Stimulated activated CD8-positive, alpha-beta memory T cell treated with anti-CD3 and anti-CD28 coated beads, Interleukin-4, amount 100 ng/mL, for 4 hours (primary cell): ENCODE measurements at places on chromosomes 7 and 10.

- DNase-seq, result no peak
These were observed 938 bp upstream of the CADPS2 start for GRCh38 chr7:122887198-122887597.

DNA sequence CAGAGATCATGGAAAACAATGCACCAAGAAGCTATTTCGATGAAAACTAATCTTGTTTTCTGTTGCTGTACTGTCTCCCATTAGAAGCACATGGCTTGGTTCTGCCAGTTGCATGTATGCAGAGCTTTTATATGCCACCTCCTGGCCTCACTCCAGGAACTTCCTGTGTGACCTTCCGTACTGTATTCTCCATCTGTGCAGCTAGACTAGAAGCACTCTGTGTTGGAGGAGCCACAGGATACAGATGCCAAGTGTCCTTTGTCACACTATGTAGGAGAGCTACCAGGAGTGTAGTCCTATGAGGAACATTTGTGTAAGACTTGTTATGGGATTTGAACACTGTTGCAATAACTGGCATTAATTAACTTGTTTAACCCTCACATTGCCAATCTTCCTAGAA, 503.5 kb upstream of the TPK1 start:
- no peak for DNase-seq

GRCh38 chr10:5666008-5666840, at the start of gene ASB13:
ASB13 (minus strand) TSS chr10:5666595; CDS start chr10:5666551, 44 bp downstream.
- no peak for DNase-seq

DNA sequence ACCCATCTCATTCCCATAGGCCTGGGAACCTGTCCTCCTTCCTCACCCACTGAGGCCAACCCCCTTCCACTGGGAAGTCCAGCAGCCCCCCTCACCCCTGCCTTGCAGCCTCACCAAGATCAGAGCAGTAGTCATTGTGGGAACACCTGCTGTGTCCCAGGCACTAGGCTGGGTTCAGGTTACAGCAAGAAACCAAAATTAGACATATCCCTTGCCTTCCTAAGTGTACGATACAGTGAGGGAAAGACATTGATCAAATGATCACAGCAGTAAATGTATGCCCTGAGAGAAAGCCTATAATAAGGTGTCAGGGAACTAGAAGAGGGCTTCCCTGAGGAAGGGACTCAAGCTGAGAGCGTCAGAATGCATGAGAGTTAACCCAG, 17.0 kb upstream of the C10orf105 start:
- DNase-seq, result no peak
